ENCODE measurements at places on chromosomes 7 and 10.

DNA sequence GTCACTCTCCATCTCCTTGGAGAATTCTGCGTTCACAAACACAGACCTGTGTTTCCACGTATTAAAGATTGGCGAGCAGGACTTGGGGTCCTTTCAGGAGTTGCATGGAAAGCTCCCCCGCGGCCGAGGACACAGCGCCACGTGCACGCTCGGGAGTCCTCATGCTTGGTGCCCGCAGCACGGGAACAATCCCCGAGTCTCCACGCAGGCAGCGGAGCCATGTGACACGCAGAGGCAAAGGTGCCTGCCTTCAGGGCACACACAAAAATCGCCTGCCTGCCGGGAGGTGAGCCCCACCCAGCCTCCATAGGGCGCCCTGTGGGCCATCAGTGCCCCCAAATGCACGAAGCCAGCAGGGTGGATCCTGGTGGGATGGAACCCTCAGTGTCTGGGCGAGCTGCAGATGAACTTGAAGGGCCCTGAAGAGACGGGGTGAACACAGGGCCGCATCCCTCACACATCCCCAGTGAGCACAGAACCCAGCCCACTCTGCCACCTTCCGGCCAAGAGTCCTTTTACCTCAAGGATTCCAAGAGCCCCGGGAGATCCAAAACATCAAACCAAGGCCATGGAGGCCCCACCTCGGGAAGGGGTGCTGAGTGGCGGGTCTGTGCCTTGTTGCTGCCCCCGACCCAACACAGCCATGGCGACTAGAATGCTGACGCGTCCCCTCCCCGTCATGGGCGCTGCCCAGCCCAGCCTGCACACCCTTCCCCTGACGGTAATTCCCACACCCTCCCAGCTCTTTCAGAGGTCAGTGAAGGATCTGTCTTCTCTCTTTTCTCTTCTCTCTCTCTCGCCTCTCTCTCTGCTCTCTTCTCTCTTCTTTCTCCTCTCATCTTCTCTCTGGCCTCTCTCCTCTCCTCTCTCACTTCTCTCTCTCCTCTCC, 55.9 kb downstream of the CFAP46 start:
- DNase-seq = no peak

GRCh38 chr10:42911359-42911758, 128.8 kb downstream of the BMS1 start:
- DNase-seq = no peak

DNA sequence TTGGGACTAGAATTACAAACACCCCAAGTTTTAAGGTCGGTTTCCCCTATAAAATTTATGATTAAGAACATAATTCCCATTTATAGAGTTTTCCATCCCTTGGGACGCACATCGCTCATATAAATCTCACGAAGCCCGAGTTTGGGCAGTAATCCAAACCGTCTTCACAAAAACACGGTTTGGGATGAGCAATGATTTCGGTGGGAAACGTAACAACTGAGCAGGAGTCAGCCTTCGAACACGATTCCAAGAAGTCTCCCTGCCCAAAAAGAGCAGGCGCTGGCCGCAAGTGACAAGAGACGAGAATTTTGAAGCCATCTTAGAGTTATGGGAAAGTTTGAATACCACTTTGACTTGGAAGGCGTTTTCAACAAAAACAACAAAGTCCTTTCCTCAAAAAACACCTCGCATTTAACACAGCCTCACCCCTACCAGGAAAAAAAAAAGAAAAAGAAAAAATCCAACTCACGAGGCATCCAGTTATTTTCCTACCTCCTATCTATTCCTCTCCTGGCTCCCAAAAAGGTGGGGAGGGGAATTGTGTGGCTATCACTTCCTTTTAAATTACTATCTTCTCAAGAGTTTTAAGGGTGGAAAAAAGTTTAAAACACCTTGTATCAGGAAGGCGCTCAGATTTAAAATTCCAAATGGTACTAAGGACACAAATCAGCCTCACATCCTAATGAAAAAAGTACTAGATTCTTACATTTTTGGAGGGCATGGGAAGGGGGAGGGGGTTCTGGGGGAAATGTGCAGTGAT, 1.6 kb downstream of the SEPHS1 start:
- no peak for DNase-seq

GRCh38 chr10:91711885-91712680, 79.2 kb upstream of the PPP1R3C start:
- DNase-seq = no peak

- no peak for DNase-seq
These were observed 40.3 kb upstream of the TNPO3 start for GRCh38 chr7:129095258-129095657.

DNA sequence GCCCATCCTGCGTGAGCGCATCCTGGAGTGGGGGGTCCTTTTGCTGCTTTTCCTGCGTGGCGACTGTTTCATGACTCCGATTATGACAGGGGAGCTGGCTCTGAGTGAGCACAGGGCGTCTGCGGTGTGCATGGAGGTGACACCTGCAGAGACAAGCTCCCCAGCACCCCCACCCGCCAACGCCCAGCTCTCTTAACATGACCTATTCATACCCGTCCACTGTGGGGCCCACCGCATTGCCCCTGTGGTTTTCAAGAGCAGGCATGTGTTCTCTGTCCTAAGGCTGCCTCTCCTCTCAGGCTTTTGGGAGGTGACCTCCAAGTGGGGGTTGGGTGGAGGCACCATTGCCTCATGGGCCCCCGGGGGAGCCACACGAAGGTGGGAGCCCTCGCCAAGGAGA, 500.7 kb downstream of the TCERG1L start:
- DNase-seq = no peak

DNA sequence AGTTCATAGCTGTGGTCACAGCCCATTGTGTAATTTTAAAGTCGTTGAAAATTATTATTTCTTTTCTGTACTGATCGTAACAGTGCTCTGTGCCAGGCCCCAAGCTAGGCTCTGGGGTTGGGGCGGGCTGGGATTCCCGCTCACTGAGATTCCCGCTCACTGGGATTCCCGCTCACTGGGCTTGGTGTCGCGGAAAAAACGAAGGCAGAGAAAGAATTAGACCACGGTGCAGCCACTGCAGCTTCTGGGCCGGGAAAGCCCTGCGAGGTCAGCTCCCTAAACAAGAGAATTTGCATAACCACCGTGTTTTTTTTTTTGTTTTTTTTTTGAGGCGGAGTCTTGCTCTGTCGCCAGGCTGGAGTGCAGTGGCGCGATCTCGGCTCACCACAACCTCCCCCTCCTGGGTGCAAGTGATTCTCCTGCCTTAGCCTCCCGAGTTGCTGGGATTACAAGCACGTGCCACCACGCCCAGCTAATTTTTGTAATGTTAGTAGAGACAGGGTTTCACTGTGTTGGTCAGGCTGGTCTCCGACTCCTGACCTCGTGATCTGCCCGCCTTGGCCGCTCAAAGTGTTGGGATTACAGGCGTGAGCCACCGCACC, 31.2 kb downstream of the FOXK1 start:
- DNase-seq = no peak

DNA sequence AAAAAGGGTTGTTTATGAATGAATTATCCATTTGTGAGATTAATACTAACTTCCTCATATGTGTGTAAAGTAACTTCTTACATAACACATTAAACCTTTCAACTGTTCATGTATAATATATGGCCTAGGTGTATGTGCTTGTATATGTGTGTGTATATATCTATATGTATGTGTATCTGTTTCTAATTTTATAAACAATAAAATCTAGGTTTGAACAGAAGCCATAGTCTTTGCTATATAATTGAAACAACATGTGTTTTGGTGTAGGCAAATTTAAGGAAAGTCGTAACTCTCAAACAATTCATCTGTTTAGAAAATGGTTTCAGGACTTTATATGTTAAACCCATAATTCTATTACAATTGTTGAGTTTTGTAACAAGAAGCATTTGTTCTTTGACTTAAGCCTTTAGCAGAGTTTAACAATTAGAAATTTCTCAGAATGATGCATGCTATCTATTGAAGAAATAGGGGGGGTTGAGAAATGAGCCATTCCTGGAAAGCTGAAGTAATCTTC, 103.3 kb downstream of the BBS9 start:
- no peak for DNase-seq

- DNase-seq = no peak
These were observed 281.5 kb downstream of the GRID1 start for GRCh38 chr10:86085136-86085535.

- no peak for DNase-seq
These were observed 4.9 kb upstream of the PHKG1 start for GRCh38 chr7:56097700-56098099.

GRCh38 chr10:22823109-22823508, 104.7 kb upstream of the ARMC3 start:
- DNase-seq = no peak

- no peak for DNase-seq
These were observed 21.1 kb downstream of the TMEM270 start for GRCh38 chr7:73882047-73882402.

DNA sequence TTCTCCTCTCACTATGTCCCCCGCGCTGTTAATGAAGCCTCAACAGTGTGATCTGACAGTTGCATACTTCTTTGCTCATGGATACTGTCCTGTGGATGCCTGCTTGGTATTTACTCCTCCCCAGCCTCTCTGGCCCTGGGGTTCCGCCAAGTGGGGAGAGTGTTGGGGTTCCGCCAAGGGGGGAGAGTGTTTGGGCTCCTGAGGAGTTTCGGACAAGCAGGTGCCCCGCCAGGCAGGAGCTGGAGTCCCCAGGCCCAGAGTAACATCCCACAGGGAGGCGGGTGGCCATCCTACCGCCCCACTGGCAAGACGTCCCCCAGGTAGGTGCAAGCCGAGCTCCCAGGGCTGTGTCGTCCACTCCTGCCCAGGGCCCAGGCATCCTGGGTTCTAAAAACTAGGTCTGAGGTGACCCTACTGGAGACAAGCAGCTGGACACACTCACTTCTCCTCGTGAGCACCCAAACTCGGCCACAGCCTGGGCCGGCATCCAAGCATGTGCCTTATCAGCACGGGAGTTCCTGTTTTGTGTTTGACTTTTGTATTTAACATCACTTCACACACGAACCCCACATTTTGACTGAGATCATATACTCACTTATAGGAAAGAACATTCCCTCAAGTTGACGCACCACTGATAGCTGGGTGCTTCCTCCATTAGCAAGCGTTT, 34.2 kb downstream of the CAMK2B start:
- DNase-seq = no peak

GRCh38 chr7:134651991-134652390, 5.3 kb downstream of the BPGM start:
- no peak for DNase-seq

DNA sequence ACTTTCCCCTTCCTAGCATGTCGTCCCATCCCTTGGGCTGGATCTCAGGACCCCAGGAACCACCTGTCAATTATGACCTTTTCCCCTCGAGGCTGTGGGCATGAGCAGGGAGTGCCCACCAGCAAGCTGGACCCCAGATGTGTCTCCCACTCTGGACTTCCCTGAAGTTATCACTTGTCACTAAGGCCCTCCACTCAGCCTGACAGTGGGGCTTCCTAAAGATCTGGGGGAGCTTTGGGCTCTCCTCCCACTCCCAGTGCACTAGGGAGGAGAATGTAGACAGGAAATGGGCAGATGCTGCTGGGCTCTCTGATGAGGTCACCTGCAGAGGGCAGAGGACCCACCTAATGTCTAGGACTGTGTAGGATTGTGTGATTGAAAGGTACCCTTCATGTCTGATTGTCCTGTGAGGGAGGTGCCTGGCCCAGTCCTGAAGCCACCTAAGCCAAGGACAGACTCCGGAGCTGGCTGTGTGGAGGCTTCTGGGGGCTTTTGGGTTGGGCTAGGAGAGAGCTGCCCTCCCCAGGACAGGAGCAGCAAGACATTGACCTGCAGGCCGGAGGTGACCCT, 18.7 kb downstream of the MYO1G start:
- no peak for DNase-seq

DNA sequence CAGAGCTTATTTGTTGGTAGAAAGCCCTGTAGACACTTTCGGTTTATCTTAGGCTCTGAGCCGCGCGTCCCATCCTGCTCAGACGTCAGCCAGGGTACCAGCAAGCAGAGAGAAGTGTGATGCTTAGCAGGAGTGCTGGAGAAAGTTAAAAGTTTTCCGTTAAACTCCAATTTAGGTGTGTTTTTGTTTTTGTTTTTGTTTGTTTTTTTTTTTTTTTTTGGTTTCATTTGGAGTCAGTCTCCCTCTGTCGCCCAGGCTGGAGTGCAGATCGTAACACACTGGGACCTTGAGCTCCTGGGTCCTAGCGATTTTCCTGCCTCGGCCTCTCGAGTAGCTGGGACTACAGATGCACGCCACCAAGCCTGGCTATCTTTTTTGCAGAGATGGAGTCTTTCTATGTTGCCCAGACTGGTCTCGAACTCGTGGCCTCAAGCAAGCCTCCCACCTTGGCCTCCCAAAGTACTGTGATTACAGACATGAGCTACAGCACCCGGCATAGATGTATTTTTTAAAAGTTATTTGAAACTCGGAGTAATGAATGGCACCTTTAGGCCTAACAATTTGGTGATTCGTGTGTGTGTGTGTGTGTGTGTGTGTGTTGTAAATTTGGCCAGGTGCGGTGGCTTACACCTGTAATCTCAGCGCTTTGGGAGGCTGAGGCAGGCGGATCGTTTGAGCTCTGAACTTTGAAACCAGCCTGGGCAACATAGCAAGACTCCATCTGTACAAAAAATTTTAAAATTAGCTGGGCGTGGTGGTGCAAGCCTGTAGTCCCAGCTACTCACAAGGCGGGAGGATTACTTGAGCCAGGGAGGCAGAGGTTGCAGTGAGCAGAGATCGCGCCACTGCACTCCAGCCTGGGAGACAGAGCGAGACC, 1.3 kb upstream of the HIP1 start:
- DNase-seq = no peak

GRCh38 chr7:116497708-116498107, 1.8 kb upstream of the CAV2 start:
- no peak for DNase-seq

- no peak for DNase-seq
These were observed 236.5 kb upstream of the PTN start for GRCh38 chr7:137579913-137580640.

DNA sequence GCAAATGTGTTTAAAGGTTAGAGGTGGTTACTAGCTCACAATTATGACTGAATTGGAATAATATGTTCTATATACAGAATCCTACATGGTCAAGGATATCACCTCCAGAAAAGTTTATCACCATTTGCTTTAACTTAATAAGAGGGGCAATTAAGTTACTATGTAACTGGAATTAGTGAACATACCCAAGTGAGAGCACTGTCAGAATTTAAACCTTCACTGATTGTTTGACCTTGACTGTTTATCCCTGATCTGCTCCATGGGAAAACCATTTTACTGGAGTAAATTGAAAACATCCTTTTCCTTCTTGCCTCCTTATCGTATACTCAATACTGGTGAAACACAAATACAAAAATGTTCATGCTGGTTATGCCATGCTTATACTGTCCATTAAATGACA, 107.4 kb downstream of the SEMA3D start:
- no peak for DNase-seq

GRCh38 chr10:116626815-116627214, 6.1 kb downstream of the PNLIPRP2 start:
- no peak for DNase-seq

GRCh38 chr7:131325179-131325840, 2.4 kb upstream of the MKLN1 start:
- DNase-seq = no peak
